ENCODE measurements at places on chromosomes 12 and 14. TPM values are rescaled to one million over a fixed set of nuclear protein-coding genes. Genes with fewer than 3 reads are reported as not detected.

Gene CDH24
- 11.1 TPM for total RNA-seq

Gene STYK1
- total RNA-seq = not detected

Gene AQP6
- 0.63 TPM for total RNA-seq

Gene RASSF9
- 3.5 TPM for total RNA-seq

Gene CEBPE
- not detected for total RNA-seq

Gene PRH2
- not detected for total RNA-seq

Gene DNAI7
- not detected for total RNA-seq

Gene CYP27B1
- total RNA-seq = not detected

Gene GNB3
- total RNA-seq = 9.9 TPM

Gene GALNT8
- 0.44 TPM for total RNA-seq
